ENCODE measurements at places on chromosomes 1 and 21.

DNA sequence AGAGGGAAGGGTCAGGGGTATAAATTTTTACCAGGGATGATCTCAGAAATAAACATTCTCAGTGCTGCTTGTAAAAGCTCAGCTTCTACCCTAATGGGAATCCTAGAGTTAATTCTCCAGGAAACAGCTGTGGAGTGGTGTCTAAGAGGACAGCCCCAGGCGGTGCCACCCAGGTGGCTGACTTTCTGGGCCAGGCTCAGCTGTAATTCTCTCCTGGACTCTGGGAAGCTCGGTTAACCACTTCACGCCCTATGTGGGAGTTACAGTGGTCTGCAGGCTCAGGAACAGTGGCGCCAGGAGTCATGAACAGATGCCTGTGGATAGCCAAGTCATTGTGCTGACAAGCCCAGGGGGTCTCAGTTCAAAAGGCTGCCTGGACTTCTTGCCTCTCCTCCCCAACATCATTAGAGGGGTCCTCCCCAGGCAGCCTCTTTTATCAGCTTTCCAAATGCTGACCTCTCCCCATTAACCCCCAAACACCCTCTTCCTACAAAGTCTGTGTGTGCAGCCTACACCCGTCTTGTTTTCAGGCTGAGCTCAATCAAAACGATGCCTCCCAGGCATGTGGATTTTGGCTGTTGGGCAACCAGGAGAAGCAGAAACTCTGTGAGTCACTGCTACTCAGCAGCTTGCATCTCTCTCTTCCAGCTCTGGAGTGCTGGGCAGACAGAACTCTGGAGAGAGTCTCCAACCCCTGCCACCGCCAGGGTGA lies 1.2 kb downstream of the HHIPL2 start:
- no peak for DNase-seq

GRCh38 chr1:54922921-54923421 lies 36.0 kb upstream of the DHCR24 start:
- DNase-seq, result no peak

DNA sequence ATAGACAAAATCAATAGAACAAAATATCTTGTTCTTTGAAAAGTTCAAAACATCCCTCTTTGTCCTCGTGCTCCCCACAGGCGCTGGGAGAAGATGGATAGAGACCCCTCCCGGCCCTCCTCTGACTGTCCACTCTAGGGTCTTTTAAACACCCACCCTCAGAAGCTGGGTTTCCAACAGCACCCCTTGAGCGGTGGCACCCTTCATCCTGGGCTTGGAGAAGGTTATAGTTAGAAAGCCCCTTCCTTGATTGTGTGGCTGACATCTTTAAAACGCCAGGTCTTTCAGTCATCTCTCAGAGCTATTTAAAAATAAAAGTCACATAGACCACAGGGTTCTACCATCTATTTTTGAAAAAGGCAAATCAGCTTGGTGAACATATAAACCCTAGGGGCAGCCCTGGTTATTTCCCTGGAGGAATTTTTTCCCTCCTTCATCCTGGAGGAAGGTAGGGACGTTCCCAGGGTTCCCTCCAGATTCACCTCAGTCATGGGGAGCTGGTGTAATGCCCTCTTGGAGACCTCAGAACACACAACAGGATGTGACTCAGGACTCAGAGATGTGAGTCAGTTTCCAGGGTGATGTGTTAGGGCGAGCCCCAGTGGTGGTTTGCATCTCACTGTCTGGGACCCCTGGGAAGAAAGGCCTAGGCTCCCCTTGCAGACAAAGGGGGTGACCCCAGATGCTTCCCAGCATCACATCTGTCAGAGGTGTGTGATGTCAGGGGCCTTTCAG lies 138.5 kb downstream of the CLIC6 start:
- DNase-seq, result no peak

GRCh38 chr1:41368366-41368765 lies 7.1 kb downstream of the FOXO6 start:
- DNase-seq, result no peak

DNA sequence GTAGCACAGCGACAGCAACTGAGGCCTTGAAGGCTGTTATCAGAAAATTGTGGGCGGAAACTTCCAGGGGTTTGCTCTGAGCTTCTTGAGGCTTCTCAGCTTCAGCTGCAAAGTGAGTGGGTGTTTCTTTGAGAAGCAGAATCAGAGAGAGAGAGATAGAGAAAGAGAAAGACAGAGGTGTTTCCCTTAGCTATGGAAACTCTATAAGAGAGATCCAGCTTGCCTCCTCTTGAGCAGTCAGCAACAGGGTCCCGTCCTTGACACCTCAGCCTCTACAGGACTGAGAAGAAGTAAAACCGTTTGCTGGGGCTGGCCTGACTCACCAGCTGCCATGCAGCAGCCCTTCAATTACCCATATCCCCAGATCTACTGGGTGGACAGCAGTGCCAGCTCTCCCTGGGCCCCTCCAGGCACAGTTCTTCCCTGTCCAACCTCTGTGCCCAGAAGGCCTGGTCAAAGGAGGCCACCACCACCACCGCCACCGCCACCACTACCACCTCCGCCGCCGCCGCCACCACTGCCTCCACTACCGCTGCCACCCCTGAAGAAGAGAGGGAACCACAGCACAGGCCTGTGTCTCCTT lies at the start of gene FASLG:
Gene FASLG, plus strand, starts transcription at position 233 of the 583 bp plus-strand sequence. Its CDS starts 99 bp downstream, at position 332.
- DNase-seq, result no peak

GRCh38 chr21:41720250-41720649 lies 46.6 kb downstream of the RIPK4 start:
- no peak for DNase-seq

GRCh38 chr1:116921301-116921885 lies 11.7 kb downstream of the PTGFRN start:
- DNase-seq, result no peak

DNA sequence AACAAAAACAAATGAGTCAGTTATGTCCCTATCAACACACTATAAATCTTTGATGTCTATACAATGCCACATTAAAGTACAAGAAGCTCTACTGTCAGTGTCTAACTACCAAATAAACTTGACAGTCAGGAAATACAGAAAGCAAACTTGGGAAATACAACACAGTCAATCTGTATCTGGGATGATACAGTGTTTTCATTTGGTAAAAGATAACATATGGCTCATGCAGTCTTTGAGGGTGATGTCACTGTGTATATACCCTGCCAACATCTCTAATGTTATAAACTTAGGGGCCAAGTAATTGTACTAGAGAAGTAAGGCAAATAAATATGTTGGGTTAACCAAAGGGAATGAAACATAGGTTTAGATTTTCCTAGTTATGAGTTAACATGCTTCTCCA lies 552.5 kb upstream of the ADAMTS5 start:
- no peak for DNase-seq

DNA sequence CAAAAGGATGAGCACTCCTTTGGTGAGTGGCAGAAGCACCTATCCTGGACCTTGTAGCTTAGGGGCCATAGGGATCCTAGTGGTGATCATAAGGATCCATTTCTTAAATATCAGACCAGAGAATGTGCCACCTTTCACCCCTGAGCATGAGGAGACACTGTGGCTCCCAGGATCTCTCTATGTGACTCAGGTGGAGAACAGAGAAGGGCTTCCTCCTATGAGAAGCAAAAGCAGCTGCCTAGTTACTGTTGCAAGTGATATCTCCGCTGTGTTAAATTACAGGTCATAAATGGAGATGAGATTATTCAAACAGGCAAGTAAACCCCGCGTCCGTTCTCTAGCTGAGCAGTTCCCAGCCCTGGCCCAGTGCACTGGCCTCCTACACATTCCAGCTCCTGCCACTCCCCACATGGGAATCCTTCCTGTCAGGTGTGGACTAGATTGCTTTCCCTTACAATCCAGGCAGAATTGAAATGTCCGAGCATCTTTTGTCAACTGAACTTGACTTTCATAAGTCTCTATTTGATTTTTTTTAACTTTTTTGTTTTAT lies 26.3 kb downstream of the CLEC20A start:
- DNase-seq, result no peak

- no peak for DNase-seq
Measured at GRCh38 chr21:38610623-38611251, 112.5 kb upstream of the ERG start.
